ENCODE measurements at places on chromosomes 4 and X.

GRCh38 chr4:8779490-8779932 is 92.1 kb downstream of the HMX1 start:
- H3K27ac ChIP-seq: no peak overlapping the region
- no peaks in the 10 kb centered on the region for H3K36me3 ChIP-seq
- no peak overlapping the region for H3K4me3 ChIP-seq
- DNase-seq: no peak
- H3K4me1 ChIP-seq: no peaks in the 10 kb centered on the region

- H3K36me3 ChIP-seq: no peaks in the 10 kb centered on the region
- H3K27me3 ChIP-seq: no peaks in the 10 kb centered on the region
- DNase-seq: no peak
- H3K4me1 ChIP-seq: no peaks in the 10 kb centered on the region
- H3K27ac ChIP-seq: no peak overlapping the region
Measured at GRCh38 chr4:76384052-76384451, 36.9 kb downstream of the CCDC158 start.

DNA sequence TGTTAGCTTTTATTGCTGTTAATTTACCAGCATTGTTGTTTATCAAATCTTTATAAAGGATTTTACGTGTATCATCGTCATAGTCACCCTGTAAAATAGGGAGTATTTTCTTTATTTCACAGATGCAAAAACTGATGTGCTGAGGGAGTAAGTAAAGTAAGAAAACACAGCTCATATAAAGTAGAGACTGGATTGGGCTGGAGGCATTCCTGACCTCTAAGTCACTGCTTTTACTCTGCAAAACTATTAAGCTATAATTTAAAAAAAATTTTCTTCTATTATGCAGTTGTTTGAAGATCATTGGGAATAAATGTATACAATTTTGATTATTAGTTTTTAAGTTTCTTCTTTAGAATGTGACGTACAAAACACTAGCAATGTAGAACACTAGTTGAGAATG is 45.9 kb downstream of the NUDT6 start:
- H3K27me3 ChIP-seq: no peaks in the 10 kb centered on the region
- H3K4me3 ChIP-seq: no peak overlapping the region
- DNase-seq: no peak

DNA sequence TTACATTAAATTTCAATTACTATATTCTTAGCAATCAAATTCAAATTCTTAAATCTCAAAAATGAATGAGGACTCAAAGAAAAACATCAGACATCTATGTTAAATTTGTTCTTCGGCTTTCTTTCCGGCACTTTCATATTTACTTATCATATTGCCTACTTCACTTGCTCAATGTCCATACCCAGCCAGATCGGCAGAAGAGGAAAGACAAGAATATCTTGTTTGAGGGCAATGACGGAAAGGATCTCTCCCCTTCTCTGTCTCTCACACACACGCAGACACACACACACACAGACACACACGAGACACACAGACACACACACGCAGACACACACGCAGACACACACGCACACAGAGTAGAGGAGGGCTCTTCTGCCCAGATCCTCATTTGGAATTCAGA is 13.2 kb upstream of the IRF2 start:
- H3K36me3 ChIP-seq: no peaks in the 10 kb centered on the region
- H3K4me1 ChIP-seq: no peaks in the 10 kb centered on the region
- no peak overlapping the region for H3K27ac ChIP-seq
- no peak overlapping the region for H3K4me3 ChIP-seq
- no peak for DNase-seq

- no peak overlapping the region for H3K4me3 ChIP-seq
- no peaks in the 10 kb centered on the region for H3K36me3 ChIP-seq
- H3K4me1 ChIP-seq: no peaks in the 10 kb centered on the region
Measured at GRCh38 chr4:108155373-108155772, 13.4 kb downstream of the LEF1 start.

DNA sequence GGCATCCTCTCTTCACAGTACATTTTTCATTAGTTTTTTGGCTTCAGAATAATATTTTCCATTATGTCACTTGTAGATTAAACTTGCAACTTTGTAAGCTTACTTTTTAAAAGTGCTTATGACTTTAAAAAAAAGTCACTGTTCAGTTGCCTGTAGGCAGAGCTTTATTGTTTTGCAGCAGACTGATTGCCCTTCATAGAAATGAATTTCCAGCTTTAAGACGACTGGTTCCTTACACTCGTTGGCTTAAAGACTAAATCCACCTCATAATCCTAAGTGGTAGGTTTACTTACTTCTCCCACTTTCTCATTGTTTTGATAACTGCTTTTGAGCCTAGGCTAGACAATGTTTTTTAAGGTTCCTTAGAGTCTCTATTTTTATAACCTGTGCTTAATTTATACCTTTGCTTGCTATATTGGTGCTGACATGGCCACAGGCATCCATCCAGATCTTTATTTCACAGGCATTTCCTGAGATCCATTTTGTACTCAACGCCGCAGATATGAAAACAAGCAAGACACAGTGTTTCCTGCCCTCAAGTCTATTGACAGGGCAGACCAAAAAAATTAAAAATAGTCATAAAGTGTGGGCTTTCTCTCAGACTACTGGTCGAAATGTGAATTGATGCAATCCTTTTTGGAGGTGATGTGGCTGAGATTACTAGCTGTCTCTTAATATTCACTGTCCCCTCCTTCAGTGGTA is 12.6 kb upstream of the IL13RA2 start:
- no peaks in the 10 kb centered on the region for H3K36me3 ChIP-seq
- H3K27me3 ChIP-seq: no peaks in the 10 kb centered on the region
- no peak overlapping the region for H3K4me3 ChIP-seq
- no peak for DNase-seq
- H3K4me1 ChIP-seq: peaks cover 5% of the 10 kb centered on the region

DNA sequence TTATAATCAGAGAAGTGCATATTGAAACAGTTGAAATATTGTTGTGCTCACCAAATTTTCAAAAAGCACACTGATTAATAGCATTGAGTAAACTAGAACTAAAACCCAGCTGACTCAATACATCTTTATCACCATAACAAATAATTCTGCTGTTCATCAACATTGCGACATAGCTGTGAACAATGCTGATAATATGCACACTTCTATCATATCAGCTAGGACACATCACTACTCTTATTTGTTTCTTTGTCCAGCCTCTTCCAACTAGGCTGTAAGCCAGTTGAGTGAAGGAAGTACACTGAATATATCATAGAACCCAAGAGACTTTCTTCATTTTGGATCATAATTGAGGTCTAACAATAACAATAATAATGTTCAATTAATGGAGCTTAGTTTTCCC is 349.7 kb downstream of the IQCM start:
- no peak overlapping the region for H3K27ac ChIP-seq
- H3K4me1 ChIP-seq: peaks cover 9% of the 10 kb centered on the region
- DNase-seq: no peak
- no peaks in the 10 kb centered on the region for H3K27me3 ChIP-seq
- no peaks in the 10 kb centered on the region for H3K36me3 ChIP-seq

DNA sequence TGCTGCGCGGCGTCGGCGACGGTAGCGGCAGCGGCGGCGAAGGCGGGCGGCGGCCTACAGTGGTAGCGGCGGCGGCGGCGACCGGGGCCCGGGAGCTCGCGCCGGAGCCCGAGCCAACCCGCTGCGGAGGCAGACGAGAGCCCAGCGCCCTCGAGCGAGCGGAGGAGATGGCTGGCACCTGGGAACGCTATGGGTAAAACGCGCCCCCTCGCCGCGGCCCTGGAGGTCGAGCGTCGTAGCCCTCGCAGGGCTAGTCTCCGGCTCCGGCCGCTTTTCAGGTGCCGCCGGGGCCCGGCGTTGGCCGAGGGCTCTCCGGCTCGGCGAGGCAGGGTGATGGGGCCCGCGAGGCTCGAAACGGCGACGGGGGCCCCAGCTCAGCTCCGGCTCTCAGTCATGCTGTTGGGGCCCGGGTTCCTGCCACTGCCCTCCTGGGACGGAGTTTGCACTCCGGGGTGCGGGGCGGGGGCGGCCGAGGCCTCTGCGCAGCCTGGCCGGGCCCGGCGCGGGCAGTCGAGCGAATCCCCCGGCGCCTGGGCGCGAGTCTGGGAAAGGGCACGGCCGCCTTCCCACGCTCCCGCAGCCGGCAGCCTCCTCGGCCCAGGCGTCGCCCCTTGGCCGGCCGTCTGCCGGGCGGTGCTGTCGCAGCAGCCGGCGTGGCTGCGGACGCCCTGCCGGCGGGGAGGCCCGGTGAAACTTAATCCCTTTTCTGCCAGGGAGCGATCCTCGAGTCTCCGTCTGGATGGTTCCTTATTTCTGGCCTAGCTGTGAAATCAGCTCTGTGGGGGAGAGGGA is 768 bp downstream of the MID2 start:
- DNase-seq: peak; percentile 25
- peak overlapping the region; percentile 70 for H3K4me3 ChIP-seq
- no peaks in the 10 kb centered on the region for H3K4me1 ChIP-seq
- H3K27me3 ChIP-seq: no peaks in the 10 kb centered on the region

DNA sequence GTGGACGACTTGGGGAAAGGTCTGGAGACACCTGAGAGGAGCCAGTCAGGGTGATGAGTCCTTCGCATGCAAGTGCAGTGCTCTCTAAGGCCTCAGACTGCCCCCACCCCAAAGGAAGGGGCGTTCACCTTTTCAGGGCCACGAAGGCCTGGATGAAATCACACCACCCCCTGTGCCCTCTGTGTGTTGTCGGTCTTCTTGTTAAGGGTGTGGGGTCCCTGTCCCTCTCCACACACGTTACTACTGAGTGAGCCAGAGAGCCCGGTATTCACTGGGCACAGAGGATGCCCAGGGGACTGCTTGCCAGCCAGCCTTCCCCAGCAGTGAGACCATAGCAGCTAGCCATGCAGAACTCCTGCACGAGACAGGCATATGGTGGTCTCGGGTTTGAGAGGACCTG is 72.0 kb downstream of the MTMR1 start:
- H3K4me1 ChIP-seq: peaks cover 14% of the 10 kb centered on the region
- DNase-seq: no peak
- no peak overlapping the region for H3K4me3 ChIP-seq
- no peaks in the 10 kb centered on the region for H3K36me3 ChIP-seq
- no peak overlapping the region for H3K27ac ChIP-seq

GRCh38 chr4:82951196-82951595 is 50.7 kb downstream of the THAP9 start:
- H3K4me1 ChIP-seq: peaks cover 6% of the 10 kb centered on the region
- no peak for DNase-seq
- peaks cover 7% of the 10 kb centered on the region for H3K36me3 ChIP-seq
- H3K27me3 ChIP-seq: no peaks in the 10 kb centered on the region
- no peak overlapping the region for H3K27ac ChIP-seq

GRCh38 chr4:123469245-123469644 is 72.7 kb downstream of the SPRY1 start:
- no peak overlapping the region for H3K4me3 ChIP-seq
- no peak for DNase-seq
- H3K27me3 ChIP-seq: no peaks in the 10 kb centered on the region
- H3K4me1 ChIP-seq: no peaks in the 10 kb centered on the region
- H3K27ac ChIP-seq: no peak overlapping the region

- H3K4me3 ChIP-seq: no peak overlapping the region
- no peaks in the 10 kb centered on the region for H3K4me1 ChIP-seq
- DNase-seq: no peak
- no peak overlapping the region for H3K27ac ChIP-seq
- no peaks in the 10 kb centered on the region for H3K27me3 ChIP-seq
- H3K36me3 ChIP-seq: no peaks in the 10 kb centered on the region
Measured at GRCh38 chrX:10828640-10829039, 208.3 kb upstream of the MID1 start.

DNA sequence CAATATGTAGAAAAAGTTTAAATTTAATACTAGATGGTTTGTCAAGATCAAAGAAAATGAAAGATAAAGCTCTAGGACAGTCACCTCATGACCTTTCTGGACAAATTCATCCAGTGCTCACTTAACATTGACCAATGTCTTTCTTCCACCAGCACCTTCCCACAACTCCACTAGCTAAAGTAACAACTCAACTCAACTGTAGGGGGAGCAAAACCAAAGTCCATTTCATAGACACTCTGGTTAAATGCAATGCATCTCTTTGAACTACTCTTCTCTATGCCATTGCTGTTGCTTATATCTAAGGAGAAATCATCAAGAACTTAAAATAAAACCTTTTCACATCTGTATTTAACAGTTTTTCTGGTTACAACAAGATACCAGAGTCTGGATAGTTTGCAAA is 25.1 kb downstream of the UGT2B4 start:
- no peaks in the 10 kb centered on the region for H3K36me3 ChIP-seq
- H3K4me1 ChIP-seq: no peaks in the 10 kb centered on the region
- no peak for DNase-seq
- no peak overlapping the region for H3K27ac ChIP-seq
- H3K27me3 ChIP-seq: no peaks in the 10 kb centered on the region
- H3K4me3 ChIP-seq: no peak overlapping the region

DNA sequence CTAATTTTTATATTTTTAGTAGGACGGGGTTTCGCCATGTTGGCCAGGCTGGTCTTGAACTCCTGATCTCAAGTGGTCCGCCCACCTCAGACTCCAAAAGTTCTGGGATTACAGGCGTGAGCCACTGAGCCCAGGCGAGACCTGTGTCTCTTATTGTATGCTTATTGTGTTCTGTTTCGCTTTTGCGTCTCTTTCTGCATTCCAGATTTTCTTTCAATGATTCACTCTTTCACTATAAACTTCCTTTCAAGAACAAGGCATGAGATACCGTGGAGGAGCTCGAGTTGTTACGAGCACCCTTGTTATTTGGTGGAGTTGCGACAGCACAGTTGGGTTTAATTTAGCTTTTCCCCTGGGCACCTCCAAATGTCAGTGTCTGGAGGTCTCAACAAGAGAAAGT is 366.7 kb upstream of the FAT1 start:
- no peaks in the 10 kb centered on the region for H3K4me1 ChIP-seq
- H3K36me3 ChIP-seq: no peaks in the 10 kb centered on the region
- H3K27me3 ChIP-seq: peaks cover 3% of the 10 kb centered on the region
- H3K4me3 ChIP-seq: no peak overlapping the region
- no peak overlapping the region for H3K27ac ChIP-seq

DNA sequence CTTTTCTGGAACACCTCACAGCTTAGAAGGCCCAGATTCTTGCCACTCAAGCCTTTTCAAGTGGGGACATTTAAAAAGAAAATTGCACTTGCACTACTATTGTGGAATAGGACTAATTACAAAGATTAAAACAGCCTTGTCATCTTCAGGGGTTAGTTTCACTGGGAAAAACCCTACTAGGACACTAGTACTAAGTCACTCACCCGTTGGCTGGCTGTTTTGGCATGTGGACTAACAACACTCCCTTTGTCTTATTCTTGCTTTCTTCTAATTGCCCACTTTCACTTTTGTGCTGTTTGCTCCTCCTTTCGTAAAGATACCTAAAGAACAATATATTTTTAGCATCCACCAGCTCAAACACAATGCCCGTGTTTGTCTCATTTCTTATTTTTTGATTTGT is 200.9 kb upstream of the MID1 start:
- H3K4me1 ChIP-seq: no peaks in the 10 kb centered on the region
- no peak overlapping the region for H3K27ac ChIP-seq
- no peaks in the 10 kb centered on the region for H3K36me3 ChIP-seq
- DNase-seq: no peak
- H3K4me3 ChIP-seq: no peak overlapping the region

- H3K36me3 ChIP-seq: no peaks in the 10 kb centered on the region
- H3K4me1 ChIP-seq: no peaks in the 10 kb centered on the region
- H3K27me3 ChIP-seq: no peaks in the 10 kb centered on the region
Measured at GRCh38 chr4:156568484-156568883, 403.1 kb downstream of the PDGFC start.

All from left ventricle myocardium inferior (tissue), 1 donor.